ENCODE measurements at places on chromosomes 7 and 10. TPM values are rescaled to one million over a fixed set of nuclear protein-coding genes. Genes with fewer than 3 reads are reported as not detected.

The GHRHR gene
- total RNA-seq, result not detected

The EGR2 gene
- 5.3 TPM for total RNA-seq

The RBP4 gene
- total RNA-seq, result 0.42 TPM

The GIMAP8 gene
- total RNA-seq, result not detected

The CPED1 gene
- total RNA-seq, result 26.5 TPM

The CLRN3 gene
- total RNA-seq, result not detected

The AKR1C8 gene
- total RNA-seq, result not detected

The RELN gene
- total RNA-seq, result 0.05 TPM

The INTS1 gene
- total RNA-seq, result 58.5 TPM

The FEZF1 gene
- not detected for total RNA-seq

The CHCHD3 gene
- 133 TPM for total RNA-seq

The GPR158 gene
- 2.2 TPM for total RNA-seq

The C10orf62 gene
- 0.62 TPM for total RNA-seq

The CYP2W1 gene
- total RNA-seq, result not detected

The TRIM50 gene
- not detected for total RNA-seq

The SPDYE16 gene
- total RNA-seq, result 1.8 TPM

The BMPER gene
- total RNA-seq, result 1.3 TPM
